ENCODE measurements at places on chromosomes 2 and 18. TPM values are rescaled to one million over a fixed set of nuclear protein-coding genes. Genes with fewer than 3 reads are reported as not detected.
A peak's percentile ranks its signal among the peaks of the same experiment; 100 is the strongest.

- no peak for DNase-seq
These were observed 121.8 kb upstream of the SERPINE2 start for GRCh38 chr2:224160917-224161316.

DNA sequence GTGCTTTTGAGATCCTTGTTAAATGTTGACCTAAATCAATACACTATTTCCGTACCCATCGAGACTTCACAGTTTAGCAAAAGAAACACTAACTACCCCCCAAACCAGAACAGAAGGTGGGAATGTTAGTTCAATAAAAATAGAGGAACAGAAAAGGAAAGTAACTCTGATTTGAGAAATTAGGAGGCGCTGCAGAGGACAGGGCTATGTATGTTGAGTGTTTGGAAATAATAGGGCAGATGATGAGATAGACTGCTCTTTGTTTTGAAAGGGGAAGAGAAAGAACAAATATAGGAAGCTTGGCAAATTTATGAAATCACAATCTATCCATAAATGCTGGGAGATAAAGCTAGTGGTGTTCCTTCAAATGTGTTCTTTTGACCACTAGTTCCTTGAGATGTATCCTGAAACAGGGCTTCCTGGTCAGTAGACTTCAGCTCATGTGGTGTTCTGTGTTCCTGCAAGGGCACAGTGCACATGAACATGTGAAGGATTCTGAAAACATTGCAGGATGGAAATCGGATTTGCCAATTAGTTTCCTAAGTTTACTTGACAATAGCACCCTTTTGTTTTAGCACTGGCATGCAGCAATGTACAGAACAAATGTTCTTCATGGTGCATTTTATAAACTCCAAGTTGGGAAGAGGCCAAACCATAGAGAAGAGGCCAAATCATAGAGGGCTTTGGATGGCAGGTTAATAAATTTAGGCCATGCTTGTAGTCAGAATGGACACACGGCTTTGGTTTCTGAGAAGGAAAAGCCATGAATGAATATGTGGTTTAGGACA is 39.8 kb downstream of the RHBDD1 start:
- DNase-seq = no peak

DNA sequence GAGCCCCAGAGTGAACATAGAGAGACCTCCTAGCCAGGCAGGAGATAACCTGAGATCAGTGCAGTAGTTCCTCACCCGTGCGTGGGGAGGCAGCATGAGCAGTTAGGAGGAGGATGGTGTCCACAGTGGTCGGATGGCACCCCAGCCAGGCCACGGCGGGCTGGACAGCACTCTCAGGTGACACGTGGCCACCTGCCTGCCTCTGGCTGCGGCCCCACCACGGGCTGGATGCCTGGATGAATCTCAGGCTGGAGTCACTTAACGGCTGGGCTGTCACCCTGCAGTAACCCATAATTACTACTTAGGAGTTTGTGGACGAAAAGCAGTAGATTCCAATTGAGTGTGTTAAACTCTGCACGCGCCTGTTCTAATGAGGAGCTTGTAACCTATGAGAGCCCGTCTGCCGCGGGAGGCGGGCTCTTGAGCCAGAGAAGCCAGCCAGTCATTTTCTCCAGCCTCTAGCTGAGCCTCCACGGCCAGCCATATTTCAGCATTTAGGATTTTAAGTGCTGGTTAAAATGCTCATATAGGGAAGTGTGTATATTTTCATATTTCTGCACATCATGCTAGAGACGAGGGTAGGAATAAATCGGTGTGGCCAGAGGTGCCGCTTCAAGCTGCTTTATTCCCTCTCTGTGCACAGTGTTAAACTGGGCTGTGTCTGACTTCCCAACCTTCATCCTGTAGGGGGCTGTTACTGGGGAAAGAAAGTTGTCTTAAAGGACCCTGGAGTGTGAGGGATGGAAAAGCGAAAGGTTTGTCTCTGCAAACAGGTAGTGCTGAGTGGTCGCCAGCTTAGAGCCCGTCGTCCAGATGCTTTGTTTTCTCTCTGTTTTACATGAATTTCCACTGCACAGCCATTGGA is 144.0 kb downstream of the GLI2 start:
- DNase-seq = peak; percentile 44

DNA sequence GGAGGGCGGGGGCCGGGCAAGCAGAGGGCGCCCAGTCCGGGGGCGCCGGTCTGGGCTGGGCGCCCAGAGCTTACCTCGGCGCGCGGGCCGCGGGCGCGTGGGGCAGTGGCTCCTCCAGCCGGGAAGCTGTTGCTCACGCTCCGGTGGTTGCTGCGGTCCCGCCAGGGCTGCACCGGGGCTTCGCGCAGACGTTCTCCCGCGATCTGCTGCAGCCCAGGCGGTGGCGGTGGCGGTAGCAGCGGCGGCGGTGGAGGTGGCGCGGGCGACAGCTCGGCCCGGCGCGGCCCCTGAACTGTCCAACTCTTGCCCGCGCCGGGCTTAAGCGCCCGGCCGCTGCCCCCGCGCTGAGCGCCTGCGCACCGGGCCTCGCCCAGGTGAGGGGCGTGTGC is 391 bp downstream of the ZNF385B start:
- DNase-seq = no peak

DNA sequence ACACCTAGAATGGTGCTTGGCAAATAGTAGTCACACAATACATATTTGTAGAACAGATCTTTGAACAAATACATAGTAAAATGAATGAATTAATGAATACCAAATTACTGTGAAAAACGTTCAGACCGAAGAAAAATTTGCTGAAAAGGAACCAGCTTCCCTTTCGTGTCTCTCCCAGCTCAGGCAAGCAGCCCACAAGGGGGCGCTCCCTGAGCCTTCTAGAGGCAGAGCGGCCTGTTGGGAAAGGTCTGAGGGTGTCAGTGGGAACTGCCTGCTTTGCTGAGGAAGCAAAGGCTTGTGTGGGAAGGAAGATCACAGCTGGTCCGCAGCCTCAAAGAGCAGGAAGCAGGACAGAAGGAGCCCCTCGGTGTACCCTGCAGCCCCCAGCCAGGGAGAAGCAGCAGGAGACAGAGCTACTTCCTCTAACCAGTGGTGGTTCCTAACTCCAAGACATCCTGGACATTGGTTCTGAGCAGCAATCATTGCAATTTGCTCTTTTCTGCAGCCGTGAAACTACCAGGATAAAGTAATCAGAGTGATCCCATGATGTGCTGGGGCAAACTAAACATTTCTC is 231.1 kb downstream of the ANKRD30B start:
- DNase-seq = peak; percentile 55

GRCh38 chr2:85444629-85445172 is 26.2 kb downstream of the SH2D6 start:
- DNase-seq = no peak

GRCh38 chr2:17940091-17940630 is 61.7 kb downstream of the KCNS3 start:
- DNase-seq = no peak

- DNase-seq = no peak
These were observed 5.3 kb upstream of the SP3 start for GRCh38 chr2:173970516-173970924.

GRCh38 chr2:203913947-203914346 is 22.6 kb upstream of the ICOS start:
- no peak for DNase-seq

- DNase-seq = peak; percentile 34
These were observed 796 bp downstream of the SPIRE1 start for GRCh38 chr18:12656938-12657683.

GRCh38 chr2:239179851-239180371 is 220.9 kb downstream of the HDAC4 start:
- DNase-seq = no peak

DNA sequence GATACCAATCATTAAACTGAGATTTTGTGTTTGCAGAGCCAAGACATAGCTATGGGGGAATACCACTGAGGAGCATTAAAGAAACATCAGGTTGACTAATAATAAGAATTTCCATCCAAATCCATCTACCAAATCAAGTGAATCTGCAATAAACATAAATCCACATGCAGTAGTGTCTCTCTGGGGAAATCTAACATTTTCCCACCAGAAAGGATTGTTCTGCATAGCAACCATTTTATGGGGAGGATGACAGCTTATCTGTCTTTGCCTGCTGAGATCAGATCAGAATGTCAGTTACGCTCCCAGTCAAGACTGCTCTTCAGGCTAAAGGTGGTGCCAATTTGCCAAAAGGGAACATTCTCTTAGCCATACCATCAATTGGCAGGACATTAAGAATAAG is 1098.9 kb upstream of the CHAC2 start:
- DNase-seq = no peak

GRCh38 chr2:237720957-237721356 is 77.6 kb upstream of the RBM44 start:
- DNase-seq = no peak

DNA sequence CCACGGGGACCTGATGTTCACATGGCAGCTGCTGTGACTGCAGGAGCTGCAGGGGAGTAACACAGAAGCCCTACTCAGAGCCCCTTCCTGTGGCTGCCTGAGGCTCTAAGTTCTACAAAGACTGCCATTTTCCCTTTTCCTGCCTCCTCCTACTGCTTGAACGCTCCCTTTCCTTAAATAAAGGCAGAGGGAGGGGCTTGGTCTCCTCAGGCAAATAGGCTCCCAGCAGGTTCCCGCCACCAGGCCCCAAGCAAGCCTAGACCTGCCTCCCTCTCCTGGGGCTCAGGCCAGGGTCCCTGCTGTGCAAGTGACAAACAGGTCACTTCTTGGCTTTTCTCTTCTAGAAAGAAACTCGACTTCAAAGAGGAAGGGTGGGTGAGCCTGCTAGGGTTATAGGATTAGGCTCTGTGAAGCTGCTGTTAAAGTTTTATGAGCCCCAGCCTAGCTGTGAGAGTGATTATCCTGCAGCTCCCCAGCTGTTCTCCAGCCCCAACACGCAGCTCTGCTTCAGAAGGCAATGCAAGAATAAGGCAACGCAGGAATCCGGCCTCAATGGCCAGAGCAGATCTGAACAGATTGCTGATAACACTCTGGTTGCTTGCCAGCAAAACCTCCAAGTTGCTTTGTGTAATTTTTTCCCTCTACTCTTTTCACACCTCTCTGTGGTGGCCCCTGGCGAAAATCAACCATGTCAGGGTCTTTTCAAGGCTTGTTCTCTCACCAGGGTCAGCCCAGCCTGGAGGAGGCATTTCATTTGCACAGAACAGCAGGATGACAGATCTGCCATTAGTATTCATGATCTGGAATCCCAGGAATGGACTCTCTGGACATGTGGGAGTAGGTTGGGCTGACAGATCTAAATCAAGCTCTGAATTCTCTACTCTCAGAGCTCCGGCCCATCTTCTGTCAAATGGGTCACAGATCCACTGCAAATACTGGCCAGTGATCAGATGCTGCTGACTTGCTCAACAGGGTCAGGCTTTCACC is 71.3 kb downstream of the MRO start:
- DNase-seq = no peak

DNA sequence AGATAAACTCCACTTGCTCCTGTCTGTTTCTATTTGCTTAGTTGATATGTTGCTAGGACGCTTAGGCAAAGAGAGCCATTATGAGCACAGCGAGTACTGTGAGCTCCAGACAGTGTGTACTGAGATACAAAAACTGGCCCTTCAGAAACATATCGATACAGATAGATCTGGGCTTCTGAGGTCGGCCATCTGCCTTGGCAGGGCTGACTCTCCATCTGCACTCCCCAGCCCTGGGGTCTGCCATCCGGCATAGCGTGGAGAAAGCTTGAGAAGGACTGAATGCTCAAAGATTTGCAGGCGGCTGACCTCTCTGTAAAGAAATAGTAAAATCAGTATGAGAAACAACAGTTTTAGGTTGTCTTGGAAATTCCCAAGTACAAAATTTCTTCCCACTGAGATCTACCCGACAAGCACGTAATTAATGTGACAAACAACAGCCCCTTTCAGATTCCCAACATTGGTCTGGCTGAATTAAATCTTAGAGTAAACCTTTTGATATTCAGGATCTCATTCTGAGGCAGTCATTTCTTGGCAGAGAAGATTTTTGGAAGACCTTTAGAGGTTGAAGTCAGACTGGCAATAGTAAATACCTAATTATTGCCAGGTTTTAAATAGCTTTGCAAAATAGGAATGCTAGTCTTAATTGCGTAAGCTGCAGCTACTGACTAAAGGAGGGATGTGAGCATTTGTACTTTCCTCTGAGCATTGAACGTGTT is 127.4 kb downstream of the CHST9 start:
- DNase-seq = peak; percentile 60

DNA sequence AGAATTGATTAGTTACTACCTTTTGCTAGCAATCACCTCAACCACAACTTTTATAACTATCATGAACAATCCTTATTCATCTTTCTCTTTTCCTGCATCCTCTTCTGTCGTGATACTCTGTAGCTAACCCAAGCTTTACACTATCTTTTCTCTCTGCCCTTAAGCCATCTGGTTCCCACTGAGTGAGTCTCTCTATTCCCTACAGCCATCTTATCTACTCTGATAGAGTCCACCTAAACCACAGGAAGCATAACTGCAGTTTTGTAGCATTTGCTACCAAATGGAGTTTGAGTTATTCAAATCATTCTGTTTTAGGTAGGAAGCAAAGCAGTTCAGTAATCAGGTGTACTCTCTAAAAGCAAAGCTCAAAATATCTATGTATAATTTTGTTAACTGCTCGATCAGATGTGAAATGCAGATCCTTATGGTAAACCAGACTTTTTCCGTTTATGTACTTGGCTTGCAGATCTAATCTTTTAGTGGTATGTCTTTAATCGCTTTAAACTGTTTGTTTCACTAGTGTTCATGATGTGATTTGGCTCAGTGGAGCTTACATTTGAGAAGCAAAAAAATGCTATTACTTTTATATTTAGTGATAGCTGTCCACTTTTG is 91.0 kb downstream of the CSRNP3 start:
- DNase-seq = no peak

- DNase-seq = peak; percentile 71
These were observed 306.9 kb downstream of the GULP1 start for GRCh38 chr2:188598551-188598950.

DNA sequence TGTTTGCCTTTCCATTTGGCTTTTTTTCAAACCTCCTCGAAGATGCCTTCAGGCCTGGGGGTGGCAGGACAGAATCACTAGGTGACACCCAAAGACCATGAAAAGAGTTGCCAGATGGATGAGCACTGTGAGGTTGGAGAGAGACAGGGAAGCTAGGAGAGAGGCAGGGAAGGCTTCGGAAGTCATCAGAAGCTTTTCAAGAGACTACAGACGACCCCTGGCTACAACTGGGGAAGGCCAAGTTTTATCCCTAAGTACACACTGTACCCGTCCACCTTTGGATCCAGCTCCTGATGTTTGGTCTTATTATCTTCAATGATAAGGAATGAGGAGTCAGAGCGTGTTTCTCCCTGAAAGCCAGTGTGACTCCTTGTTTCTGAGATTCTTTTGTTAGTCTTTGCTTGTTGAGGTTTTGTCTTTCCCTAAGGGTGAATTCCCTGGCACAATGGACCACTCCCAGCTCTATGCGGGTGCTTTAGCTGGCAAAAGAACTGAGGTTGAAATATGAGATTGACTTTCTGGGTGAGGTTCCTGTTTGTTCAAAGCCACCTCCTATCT is 33.4 kb upstream of the SLC9A2 start:
- peak; percentile 75 for DNase-seq

Gene DOCK10
- 29.2 TPM for total RNA-seq

Gene TMEM37
- total RNA-seq = 5.7 TPM

Gene PECR
- 6.1 TPM for total RNA-seq

Gene ACP1
- 183 TPM for total RNA-seq

Gene KYNU
- 39.4 TPM for total RNA-seq

Gene NOL4
- not detected for total RNA-seq

Gene ACMSD
- not detected for total RNA-seq

Gene SCYGR6
- not detected for total RNA-seq

Data from stomach (tissue), 19 donors.